ENCODE measurements at places on chromosomes 7 and 10.

DNA sequence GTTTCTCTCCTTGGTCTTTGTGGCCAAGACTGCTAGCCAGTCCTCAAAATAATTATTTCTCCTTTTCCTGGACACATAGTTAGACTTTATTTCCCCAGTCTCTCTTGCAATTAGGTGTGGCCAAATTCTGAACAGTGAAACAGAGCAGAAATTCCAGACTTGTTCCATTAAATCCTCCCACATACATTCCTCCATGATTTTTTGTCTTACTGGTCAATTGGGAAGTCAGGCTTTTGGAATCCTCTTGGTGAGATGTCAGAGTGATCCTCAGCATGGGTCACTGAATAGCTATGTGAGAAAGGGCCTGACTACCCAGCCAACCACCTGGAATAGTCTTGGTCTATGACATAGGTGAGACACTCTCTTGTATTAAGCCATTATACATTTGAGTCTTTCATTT, 164.2 kb downstream of the DGKI start:
- DNase-seq: no peak

DNA sequence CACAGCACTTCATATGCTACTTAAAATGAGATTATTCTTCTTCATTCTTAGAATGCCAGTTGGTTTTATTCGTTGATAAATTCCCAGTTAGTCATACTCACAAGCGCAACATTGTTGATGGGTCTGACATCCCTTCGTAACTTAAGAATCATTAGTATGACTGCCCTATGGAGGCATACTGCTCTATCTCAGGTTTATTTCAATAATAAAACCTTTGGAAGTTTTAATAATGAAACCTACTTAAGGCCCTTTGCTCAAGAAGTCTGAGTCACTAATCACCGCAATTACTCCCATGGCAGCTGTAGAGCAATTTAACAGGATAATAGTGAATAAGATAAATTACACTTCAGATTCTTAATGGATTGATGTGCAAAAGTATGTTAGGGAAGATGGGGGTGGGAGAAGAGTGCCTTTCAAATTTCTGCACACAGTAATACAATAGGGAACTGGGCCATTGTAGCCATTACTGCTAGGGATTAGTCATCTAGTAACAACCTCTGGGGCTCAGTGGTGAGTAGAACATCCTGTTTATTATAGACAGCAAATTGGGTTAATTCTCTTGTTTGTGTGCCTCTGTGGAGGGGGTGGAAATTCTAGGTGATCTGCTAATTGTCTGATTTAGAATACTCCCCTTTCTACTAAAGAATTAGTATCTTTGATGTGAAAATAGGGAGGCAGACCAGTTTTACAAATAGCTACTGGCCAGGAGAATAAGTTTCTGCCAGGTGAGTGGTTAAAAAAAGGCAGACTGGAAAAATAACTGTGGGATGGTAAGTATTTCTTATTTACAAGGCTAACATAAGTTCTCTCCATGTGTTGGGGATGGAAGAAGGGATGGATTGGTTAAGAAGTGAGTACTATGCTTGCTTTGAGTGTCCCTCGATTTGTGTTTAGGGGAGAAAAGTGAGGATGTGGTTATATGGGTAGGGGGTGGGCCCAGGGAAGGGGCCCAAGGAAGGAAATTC, 74.5 kb upstream of the VKORC1L1 start:
- DNase-seq: no peak

DNA sequence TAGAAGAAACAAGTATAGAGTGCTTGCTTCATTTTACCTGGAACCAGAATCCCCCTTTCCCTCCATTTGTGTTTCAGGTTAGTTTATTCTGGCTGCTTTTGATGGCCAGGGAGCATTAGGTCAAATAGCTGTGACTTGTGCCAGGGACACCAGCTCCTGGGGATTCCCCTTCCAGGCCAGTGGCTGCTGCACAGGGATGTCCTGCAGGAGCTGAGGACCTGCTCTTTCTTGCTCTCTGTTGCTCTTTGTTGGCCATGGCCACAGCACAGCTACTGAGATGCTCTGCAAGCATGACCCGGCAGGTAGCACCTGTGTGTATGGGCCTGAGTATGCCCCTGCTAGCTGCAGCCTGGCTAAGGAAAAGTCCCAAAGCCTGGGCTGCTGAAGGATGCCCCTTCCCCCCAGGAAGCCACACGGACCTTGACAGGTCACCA, 208.9 kb downstream of the EBF3 start:
- DNase-seq: no peak

DNA sequence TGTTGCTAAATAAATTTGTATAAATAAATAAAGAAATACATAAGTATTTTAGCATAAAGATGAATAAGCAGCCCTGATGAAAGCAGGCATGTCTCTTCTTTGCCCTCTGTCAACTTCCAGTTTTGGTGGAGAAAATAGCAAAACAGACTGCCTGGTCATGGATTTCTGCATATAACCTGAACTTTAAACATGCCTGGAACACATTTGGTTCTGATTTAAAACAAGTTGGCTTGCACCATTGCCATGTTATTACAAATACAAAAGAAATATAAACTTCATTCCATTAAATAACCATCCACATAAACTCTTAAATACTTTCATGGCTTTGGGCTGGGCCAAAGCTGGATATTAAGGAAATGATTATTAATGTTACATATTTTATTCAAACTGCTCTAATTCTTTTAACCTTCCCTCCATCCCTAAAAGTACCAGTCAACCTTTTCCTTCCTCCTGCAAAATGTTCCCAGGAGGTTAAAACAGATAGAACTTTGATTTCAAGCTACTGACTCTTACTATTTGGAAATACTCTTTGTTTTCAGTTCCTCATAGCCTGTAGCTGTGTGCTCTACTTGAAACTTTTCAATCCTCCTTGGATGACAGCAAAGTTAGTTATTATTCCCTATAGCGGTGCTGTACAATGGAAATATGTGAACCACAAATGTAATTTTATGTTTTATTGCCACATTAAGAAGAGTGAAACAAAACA, 96.3 kb downstream of the BICC1 start:
- no peak for DNase-seq

DNA sequence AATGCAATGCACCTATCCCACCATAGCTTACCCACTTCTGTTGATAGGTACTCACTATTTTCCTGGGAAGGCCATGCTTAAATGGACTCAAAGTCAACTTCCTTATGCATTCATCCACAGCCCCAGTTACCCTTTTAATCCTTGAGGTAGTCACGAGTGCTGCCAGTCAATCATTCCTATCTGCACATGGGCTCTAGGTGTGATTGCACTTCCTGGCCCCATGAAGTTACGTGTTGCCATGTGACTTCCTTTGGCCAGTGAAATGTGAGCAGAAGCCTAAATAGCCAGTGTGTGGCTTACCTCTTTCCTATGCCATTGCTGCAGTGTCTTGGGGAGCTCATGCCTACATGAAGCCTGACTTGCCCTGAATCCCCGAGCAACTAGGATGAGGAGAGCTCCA, 23.5 kb upstream of the EIF5AL1 start:
- DNase-seq: no peak

DNA sequence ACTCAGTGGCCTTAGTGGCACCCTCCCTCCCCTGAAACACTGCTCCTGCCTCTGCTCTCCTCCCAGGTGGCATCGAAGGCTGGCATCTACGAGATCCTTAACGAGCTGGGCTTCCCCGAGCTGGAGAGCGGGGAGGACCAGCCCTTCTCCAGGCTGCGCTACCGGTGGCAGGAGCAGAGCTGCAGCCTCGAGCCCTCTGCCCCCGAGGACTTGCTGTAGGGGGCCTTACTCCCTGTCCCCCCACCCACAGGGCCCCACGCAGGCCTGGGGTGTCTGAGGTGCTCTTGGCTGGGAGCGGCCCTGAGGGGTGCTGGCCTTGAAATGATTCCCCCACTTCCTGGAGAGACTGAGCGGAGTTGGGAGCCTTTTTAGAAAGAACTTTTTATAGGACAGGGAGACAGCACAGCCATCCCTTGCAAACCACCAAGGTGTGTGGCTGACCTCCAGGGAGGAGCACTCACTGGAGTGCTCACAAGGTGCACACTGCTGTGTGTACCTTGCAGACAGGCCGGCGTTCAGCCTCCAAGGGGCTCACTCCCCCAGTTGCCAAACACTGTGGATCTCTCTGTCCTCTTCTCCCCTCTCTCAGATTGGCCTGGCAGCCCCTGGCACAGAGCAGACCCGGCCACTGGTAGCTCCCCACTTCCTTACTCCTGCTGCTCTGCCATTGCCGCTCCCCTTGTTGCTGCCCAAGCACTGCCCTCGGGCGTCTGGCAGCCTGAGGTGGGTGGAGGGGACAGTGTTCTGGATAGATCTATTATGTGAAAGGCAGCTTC, 35.8 kb downstream of the PRF1 start:
- DNase-seq: no peak

- no peak for DNase-seq
These were observed 10.1 kb downstream of the KNDC1 start for GRCh38 chr10:133170092-133170491.

- no peak for DNase-seq
These were observed 96.2 kb downstream of the GLRX3 start for GRCh38 chr10:130232166-130233034.

DNA sequence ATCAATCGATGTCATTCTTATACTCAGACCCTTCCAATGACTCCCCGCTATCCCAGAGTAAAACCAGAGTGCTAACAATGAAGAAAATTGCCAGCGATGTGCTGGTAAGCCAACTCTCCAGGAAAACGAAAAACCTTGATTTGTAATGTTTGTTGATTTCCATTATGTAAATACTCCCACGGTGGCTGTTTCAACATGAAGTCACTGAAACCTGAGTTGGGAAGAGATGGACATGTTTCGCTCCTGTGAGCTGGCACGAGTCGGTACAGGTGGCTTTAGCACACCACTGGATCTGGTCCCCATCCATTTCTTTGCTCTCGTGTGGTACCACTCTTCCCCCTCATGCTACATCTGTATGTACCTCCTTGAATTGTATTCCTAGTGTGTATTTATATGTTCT, 52.9 kb downstream of the AP3M1 start:
- DNase-seq: no peak

DNA sequence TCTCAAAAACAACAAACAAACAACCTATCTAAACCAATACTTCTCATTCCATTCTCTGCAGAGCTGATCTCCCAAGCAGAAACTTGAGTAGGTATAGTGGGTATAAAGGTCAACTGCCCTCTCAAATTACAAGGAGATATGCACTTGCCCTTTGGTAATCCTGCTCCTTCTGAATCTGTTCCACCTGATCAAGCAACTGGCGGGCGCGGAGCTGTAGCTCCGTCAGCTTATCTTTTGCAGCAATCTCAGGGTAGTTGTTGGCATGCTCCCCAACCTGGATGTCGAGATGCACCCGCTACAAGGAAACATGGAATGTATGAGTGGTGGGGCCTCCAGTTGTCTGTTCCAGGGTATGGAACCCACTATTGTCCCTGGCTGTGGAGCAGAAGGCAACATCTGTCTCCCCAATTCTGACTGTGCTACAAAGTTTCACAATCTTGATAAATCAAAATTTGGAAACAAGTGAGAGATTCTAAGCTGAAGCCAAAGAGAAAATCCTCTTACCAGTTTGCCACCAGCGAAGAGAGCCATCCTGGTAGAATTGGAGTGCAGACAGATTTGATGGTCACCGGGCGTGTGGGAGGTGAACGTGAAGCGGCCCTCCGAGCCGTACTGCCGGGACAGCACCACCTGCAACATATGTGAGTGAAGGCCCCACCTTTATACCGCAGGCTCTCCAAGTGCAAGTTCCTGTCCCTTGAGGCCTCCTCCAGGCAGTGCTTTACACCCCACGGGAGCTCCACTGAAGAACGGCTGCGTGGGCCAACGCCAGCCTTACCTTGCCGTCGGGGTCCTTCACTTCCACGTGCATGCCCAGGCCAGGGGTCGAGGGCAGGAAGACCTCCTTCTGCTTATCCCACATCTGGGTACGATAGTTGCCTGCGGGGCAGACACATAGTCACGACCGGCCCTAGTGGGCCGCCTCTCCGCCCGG, 819 bp downstream of the TMED4 start:
- DNase-seq: peak; percentile 18

- no peak for DNase-seq
These were observed 12.2 kb upstream of the SAMD9L start for GRCh38 chr7:93160410-93160809.

DNA sequence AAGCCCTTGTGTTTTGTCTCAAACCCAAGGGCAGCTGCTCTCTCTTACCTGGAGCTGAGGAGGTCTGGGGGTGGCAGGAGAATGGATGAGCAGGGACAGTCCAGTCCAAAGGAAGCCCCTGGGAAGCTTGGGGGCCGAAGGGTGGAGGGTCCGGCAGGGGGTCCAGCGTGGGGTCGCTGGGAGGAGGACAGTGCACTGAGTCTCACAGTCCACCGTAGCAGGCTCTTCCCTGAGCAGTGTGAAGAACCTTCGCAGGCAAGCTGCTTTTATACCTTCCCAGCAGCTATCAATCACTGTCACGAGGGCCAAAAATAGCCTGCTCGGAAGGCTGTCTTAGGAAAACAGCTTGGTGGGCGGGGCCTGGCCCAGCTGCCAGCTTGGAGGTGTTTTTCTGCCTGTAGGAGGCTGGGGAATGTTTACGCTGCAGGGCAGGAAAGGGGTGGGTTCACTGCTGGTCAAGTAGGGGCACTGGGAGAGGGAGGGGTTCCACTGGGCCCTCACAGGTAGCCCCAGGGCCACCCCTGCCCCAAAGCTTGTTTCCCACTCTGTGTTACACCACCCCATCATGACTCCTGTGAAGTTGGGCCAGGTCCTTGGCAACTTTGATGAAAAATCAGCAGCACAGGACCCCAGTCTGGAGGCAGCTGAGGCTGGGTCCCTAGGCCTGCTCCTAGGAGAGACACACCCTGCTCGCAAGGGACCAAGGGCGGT, at the start of gene DEPP1:
Gene DEPP1, minus strand, starts transcription at position 240 of the 711 bp plus-strand sequence. CDS start 779 bp downstream, outside the sequence.
- no peak for DNase-seq

GRCh38 chr7:70267381-70268120, 669.3 kb downstream of the AUTS2 start:
- DNase-seq: no peak

- DNase-seq: peak; percentile 22
These were observed 42.6 kb upstream of the CC2D2B start for GRCh38 chr10:95864906-95865813.

DNA sequence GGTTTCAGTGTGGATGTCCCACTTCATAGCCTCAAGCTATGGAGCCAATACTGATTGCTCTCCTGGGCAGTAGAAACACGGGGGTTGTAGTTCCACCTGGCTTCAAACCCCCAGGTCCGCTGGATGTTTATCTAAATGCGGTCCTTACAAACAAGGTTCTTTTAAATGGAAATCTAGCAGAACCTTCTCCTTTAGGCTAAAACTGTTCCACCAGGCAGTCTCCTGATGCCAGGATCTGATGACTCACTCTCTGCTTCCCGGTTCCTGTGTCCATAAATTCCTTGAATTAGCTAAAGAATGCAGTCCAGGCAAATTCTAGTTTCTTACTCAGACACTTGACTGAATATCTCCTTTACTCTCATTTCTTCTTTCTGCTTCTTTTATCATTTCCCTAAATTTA, 108.4 kb upstream of the FAM3C start:
- DNase-seq: no peak

DNA sequence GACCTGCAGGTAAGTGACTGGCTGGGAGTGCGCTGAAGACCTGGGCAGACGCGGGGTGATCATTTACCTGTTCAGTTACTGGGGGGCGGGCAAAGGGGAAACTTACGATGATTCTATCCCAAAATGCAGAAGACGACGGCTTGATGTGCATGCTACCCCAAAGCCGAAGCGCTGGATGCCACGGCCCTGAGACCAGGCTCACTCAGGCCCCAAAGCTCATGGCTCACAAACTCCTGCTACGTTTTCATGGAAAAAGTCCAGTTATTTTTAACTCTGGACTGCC, 200.6 kb downstream of the DIP2C start:
- no peak for DNase-seq

- no peak for DNase-seq
These were observed 466.1 kb downstream of the PTPRN2 start for GRCh38 chr7:158121441-158122045.

All from stimulated activated CD4-positive, alpha-beta T cell treated with anti-CD3 and anti-CD28 coated beads, Interleukin-15, amount 100 ng/mL, for 48 hours (primary cell).